ENCODE measurements at places on chromosomes 16 and 17. TPM values are rescaled to one million over a fixed set of nuclear protein-coding genes. Genes with fewer than 3 reads are reported as not detected.

The RND2 gene
- polyA plus RNA-seq: 1.5 TPM

The GPT2 gene
- polyA plus RNA-seq: 3.7 TPM

The NOXO1 gene
- 0.16 TPM for polyA plus RNA-seq

The IL4R gene
- 75.2 TPM for polyA plus RNA-seq

The CHAD gene
- polyA plus RNA-seq: not detected

The CDIPT gene
- polyA plus RNA-seq: 179 TPM

The PAM16 gene
- polyA plus RNA-seq: 48.9 TPM

The PKMYT1 gene
- polyA plus RNA-seq: 1.1 TPM

The RPH3AL gene
- polyA plus RNA-seq: 7.1 TPM

All from urinary bladder (tissue), 4 donors.